ENCODE measurements at places on chromosomes 7 and 10.

- no peak for DNase-seq
These were observed 2.2 kb upstream of the CUEDC2 start for GRCh38 chr10:102434394-102435132.

- no peak for DNase-seq
These were observed 45.7 kb downstream of the LYZL2 start for GRCh38 chr10:30583778-30584415.

GRCh38 chr10:28800144-28800543, 122.8 kb downstream of the BAMBI start:
- no peak for DNase-seq

- no peak for DNase-seq
These were observed 871 bp downstream of the SPOCK2 start for GRCh38 chr10:72087392-72087968.

DNA sequence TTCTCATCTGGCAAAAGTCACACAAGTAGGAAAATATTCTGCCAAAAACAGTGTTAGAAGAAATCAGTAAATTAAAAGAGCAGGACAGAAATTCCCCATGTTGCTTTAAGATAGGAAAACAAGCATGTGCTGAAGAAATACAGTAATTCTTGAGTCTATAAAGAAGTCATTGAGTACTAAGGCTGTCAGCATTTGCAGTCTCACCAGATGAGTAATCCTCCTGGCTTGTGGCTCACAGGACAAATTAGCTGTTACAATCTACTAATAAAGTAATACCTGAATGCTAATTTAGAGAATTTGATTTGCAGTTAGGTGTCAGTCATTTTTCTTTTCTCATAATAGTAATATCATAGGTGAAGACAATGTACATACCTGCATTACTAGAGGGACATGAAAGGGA, 1158.9 kb upstream of the CELF2 start:
- DNase-seq, result no peak

DNA sequence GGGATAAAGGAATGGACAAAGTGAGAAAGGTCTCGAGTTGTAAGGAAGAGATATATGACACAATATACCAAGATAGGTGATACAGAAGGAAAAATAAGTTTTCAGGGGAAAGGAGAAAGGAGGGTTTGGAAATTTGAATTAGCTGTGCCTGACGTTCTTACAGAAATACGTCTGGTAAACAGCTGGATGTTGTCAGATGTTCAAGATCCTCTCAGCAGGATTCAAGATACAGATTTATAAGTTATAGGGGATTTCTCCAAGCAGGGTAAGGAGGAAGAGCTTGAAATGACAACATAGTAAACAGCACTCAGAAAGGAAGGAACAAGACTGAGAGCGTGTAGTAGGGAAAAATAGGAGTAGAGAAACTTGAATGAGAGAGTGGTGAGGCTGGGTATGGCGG, 1184.1 kb downstream of the TYW1 start:
- no peak for DNase-seq

DNA sequence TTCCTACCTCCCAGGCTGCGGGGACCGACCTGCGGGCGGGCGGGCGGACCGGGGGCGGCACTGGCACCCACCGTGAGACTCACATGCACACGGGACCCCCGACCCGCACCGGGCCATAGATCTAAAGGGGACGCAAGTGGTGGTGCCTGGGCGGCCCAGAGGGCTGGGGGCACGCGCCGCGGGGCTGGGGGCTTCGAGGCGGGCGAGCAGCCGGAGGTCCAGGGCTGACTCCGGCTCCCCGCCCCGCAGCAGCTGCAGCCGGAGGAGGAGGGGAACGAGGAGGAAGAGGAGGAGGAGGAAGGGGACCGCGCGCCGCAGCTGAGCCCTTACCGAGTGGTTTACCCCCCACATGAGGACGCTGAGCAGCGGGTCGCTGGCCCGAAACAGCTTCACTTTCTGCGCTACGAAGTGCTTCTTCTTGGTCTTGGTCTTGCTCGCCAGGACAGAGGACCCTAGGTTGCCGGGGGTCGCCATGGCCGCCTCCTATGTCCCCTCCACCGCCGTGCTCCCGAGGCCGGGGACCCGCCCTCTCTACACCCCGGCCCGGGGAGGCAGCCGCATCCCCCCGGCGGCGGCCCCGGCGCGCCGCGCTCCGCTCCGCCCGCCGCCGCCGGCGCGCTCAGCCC, 412 bp downstream of the PIP4K2A start:
- DNase-seq, result peak; percentile 9

- DNase-seq, result no peak
These were observed 123.9 kb downstream of the COL26A1 start for GRCh38 chr7:101486433-101487104.
